Right ventricle myocardium inferior (tissue), 1 donor: ENCODE measurements at places on chromosomes 11 and 22. TPM values are rescaled to one million over a fixed set of nuclear protein-coding genes. Genes with fewer than 3 reads are reported as not detected.

MRPL49 gene
- 35.8 TPM for total RNA-seq

OR2D2 gene
- total RNA-seq, result not detected

SLC5A1 gene
- total RNA-seq, result 213 TPM

- no peak for DNase-seq
Observed at GRCh38 chr11:131530407-131530806, 160.0 kb downstream of the NTM start.
